ENCODE measurements at places on chromosomes 12 and 14. TPM values are rescaled to one million over a fixed set of nuclear protein-coding genes. Genes with fewer than 3 reads are reported as not detected.
A peak's percentile ranks its signal among the peaks of the same experiment; 100 is the strongest.

The HOXC5 gene
- 2.4 TPM for total RNA-seq

The DHRS2 gene
- 1.2 TPM for total RNA-seq

The RPGRIP1 gene
- 0.33 TPM for total RNA-seq

The BEST3 gene
- 0.83 TPM for total RNA-seq

The ALDH1L2 gene
- total RNA-seq, result 13.2 TPM

The YBX3 gene
- 61.7 TPM for total RNA-seq

The ESR2 gene
- total RNA-seq, result 0.69 TPM

The SLC4A8 gene
- total RNA-seq, result 10.9 TPM

The BMP4 gene
- 9.7 TPM for total RNA-seq

The APOLD1 gene
- 36.1 TPM for total RNA-seq

- no peak for DNase-seq
These were observed 39.4 kb downstream of the USP15 start for GRCh38 chr12:62299617-62300016.

DNA sequence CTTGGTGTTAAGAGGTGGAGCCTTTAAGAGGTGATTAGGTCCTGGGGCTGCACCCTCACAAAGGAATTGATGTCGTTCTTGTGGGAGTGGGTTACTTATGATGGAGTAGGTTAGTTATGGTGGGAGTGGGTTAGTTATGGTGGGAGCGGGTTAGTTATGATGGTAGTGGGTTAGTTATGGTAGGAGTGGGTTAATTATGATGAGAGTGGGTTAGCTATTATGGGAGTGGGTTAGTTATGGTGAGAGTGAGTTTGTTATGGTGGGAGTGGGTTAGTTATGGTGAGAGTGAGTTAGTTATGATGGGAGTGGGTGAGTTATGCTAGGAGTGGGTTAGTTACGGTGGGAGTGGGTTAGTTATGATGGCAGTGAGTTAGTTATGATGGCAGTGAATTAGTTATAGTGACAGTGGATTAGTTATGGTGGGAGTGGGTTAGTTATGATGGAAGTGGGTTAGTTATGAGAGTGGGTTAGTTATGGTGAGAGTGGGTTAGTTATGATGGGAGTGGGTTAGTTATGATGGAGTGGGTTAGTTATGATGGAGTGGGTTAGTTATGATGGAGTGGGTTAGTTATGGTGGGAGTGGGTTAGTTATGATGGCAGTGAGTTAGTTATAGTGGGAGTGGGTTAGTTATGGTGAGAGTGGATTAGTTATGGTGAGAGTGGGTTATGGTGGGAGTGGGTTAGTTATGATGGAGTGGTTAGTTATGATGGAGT lies 22.6 kb upstream of the SFSWAP start:
- DNase-seq, result no peak

DNA sequence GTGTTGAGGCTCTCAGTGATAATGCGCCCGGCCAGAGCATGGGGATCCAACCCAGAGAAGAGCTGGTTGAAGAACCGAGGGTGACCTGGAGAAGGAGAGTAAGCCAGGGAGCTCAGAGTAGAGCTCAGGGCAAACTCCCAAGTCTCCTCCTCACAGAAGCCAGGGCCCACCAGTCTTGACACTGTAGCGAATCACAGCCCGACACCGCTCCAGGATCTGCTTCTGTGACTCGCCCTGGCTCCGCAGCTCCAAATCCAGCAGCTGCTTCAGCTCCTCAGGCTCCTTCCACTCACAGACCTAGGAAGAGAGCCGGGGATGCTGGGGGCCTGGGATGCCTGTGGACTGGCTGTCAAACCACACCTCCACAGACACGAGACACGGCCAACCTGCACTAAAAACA lies 8.2 kb upstream of the ZNF740 start:
- no peak for DNase-seq

DNA sequence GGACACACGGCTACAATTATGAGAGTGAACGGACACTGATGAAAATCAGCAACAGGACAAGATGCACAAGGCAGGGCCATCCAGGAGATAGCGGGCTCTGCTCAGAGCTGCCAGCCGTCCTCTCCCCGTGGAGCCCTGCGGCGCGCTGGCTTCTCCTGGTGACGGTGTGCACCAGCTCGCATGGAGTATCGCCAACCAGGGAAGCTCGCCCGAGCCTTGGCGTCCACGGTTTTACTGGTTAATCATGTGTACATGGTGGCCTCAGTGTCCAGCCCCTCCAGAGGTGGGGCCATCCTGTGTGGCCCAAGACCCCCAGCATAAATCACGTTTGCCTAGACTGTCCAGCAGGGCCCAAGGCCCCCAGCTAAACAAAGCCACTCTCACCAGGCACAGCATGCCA lies 31.2 kb upstream of the DYNC1H1 start:
- no peak for DNase-seq

- peak; percentile 84 for DNase-seq
These were observed 922 bp downstream of the PTPRR start for GRCh38 chr12:70919597-70920035.

GRCh38 chr12:104521731-104522130 lies 65.0 kb downstream of the CHST11 start:
- DNase-seq, result no peak

GRCh38 chr12:47736216-47736615 lies 10.9 kb upstream of the ENDOU start:
- no peak for DNase-seq

DNA sequence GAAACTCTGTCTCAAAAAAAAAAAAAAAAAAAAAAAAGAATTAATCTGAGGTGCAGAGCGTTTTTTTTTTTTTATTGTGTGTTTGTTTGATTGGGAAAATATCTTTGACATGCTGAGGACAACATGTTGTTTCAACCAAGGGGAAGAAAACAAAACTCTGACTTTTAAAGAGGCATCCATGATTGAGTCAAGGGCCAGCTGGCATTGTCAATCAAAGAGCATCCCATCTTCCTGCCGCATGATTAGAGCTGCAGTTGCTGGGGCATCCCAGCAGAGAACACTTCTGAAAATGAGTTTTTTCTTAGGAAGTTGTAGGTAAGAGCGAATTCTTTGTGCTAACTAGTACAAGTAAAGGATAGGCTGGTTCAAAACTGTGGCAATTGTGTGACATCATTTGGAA lies 200.9 kb upstream of the DAAM1 start:
- DNase-seq, result no peak

GRCh38 chr14:49461529-49462401 lies 124.4 kb downstream of the RPS29 start:
- DNase-seq, result peak; percentile 56

DNA sequence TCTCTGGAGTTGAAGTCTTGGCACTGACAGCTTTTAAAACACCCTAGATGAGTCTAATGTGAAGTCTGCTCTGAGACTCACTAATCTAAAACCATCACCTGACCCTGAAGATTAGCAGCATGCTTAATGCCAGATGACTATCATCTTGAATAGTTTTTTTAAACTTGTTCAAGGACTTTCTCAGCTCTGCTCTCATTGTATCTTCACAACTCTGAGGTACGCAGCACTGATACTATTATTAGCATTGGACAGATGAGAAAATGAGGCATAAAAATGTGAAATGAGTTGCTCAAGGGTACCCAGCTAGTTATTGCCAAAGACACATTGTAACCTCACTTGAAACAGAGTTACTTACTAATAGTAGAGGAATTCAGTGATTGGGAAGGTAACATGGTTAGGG lies 4.8 kb downstream of the SLC38A1 start:
- DNase-seq, result no peak

GRCh38 chr12:64025174-64025958 lies 180.9 kb downstream of the SRGAP1 start:
- no peak for DNase-seq

DNA sequence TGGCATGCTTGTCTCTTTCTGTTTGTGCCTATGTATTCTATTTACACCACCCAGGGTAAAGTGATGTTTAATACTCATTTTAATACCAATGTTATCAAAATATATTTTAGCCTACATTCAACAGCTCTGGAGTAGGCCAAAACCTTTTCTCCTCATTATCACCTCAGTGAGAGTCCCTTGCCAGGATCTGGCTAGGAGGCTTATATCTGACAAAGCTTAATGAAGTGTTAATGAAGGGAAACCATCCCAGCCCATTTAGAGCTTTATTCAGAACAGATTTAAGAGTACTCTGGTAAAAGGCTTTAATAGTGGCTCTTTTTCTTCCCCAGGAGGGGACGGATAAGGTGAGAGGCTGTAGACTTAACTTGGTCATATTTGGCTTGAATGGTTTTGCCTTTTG lies 137.6 kb downstream of the GRIN2B start:
- DNase-seq, result no peak

DNA sequence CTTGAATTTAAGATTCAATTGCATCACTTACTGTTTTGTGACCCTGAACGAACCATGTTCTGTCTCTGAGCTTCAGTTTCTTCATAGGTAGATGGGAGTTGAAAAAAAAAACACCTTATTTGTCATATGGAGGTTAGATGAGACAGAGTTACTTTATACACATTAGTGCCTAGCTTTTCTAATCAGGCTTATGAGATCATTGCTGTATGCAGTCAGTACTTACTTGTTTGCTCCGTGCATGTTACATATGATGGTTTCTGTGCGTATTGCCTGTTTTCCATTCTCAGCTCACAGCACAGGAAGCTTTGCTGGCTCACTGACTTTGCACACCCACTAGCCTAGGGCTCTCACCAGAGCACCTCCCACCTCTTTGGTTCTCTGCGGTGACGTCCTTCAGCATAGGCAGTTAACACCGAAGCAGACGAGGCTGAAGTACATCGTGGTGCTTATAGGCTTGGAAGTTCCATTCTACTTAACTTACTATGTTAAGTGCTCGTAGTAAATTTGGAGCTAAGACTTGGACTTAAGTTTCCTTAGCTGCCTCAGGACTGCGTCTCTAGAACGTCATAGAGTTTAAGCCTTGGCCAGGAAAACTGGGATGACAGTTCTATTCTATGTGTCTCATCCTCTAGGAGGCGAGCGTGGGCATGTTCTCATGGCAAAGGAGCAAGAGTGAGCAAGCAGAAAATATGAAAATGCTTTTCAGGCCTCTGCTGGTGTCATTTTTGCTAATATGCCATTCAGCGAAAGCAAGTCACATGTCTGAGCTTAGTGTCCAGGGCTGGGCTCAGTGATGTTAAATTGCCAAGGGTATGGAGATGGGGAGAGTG lies 57.3 kb downstream of the NRXN3 start:
- no peak for DNase-seq

- no peak for DNase-seq
These were observed 4.2 kb upstream of the TMEM30B start for GRCh38 chr14:61285364-61285763.

DNA sequence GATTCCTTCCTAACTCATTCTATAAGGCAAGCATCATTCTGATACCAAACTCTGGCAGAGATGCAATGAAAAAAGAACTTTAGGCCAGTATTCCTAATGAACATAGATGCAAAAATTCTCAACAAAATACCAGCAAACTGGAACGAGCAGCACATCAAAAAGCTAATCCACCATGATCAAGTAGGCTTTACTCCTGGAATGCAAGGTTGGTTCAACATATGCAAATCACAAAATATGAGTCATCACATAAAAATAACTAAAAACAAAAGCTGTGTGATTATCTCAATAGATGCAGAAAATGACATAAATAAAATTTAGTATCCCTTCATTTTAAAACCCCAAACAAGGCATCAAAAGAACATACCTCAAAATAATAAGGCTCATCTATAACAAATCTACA lies 98.9 kb downstream of the ACSS3 start:
- no peak for DNase-seq

DNA sequence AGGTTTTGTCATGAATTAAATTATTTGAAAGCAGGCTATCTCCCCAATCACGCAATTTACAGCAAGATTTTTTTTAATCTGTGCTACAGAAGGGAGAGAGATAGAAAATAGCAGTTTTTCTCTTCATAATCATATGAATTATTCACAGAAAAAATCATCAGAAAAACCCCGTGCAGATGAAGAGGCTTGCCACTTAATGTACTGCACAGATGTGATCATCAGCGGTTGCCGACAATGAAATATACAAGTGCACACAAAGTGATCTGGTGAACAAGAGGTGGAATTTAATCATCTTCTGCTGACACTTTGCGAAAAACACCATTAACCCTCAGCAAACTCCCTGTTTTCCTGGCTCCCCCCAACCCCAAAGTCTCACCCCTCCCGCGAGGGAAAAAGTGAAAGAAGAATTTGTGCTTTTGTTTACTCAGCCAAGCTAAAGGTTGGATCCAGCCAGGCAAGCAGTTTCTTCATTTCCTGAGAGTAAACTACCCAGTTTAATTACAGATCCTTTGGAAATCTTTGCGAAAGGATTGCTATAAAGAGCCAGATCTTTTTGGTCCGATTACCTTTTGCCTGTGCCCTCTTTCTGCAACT lies 3.1 kb upstream of the LMO3 start:
- DNase-seq, result no peak

- DNase-seq, result no peak
These were observed 32.1 kb downstream of the CMKLR1 start for GRCh38 chr12:108307006-108307405.

GRCh38 chr14:33241331-33241730 lies 302.7 kb downstream of the NPAS3 start:
- no peak for DNase-seq

- DNase-seq, result no peak
These were observed 25.0 kb downstream of the ERP27 start for GRCh38 chr12:14913381-14913781.

GRCh38 chr12:42761601-42762350 lies 172.2 kb upstream of the PRICKLE1 start:
- no peak for DNase-seq

GRCh38 chr12:54991161-54991990 lies 6.8 kb upstream of the TESPA1 start:
- no peak for DNase-seq

GRCh38 chr12:63495974-63496373 lies 172.3 kb downstream of the DPY19L2 start:
- DNase-seq, result no peak

DNA sequence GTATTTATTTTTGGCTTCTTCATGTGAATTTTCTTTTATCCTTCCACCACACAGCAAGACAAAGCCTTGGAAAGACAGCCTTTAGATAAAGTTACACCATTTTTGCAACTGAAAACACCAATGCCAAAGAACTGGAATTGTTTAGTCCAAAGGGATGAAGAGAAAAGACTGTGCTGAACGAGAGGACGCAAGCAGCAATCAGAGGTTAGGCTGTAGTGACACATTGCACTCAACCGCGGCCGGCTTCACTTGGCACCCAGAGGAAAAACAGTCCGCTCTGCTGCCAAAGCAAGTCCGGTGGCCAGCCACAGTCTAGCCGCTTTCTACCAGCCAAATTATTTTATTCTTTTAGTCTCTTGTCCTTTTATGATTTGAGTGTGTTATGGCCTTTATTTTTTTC lies 49.1 kb upstream of the KCNJ8 start:
- no peak for DNase-seq

- no peak for DNase-seq
These were observed 604.0 kb downstream of the GALC start for GRCh38 chr14:87388946-87389345.

DNA sequence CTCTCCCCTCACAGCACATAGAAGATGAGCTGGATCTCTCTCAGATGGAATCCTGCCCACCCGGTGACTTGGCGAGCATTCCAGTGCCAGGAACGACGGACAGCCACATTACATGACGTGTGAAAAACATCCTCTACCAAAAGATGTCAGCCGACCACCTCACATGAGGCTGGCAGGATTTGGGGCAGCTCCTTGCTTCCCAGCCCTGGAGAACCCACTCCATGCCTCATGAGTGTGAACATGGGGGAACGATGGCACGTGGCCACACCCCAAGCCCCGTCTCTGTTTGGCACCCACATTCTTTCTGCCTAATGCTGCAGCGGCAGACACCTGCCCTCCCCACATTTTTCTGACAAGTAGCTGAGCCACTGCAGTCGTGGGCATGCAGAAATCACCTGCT lies 202.5 kb downstream of the CALM1 start:
- peak; percentile 57 for DNase-seq

All from spinal cord (tissue), 10 donors.